Stomach (tissue), 19 donors: ENCODE measurements at places on chromosomes 3 and 15. TPM values are rescaled to one million over a fixed set of nuclear protein-coding genes. Genes with fewer than 3 reads are reported as not detected.

DUOX2 gene
- total RNA-seq, result 86.2 TPM

GRCh38 chr3:165624761-165625160 is 212.5 kb downstream of the BCHE start:
- H3K27ac ChIP-seq, result no peak overlapping the region
- no peaks in the 10 kb centered on the region for H3K27me3 ChIP-seq
- H3K36me3 ChIP-seq, result no peaks in the 10 kb centered on the region
- H3K4me3 ChIP-seq, result no peak overlapping the region
- no peaks in the 10 kb centered on the region for H3K4me1 ChIP-seq

DNA sequence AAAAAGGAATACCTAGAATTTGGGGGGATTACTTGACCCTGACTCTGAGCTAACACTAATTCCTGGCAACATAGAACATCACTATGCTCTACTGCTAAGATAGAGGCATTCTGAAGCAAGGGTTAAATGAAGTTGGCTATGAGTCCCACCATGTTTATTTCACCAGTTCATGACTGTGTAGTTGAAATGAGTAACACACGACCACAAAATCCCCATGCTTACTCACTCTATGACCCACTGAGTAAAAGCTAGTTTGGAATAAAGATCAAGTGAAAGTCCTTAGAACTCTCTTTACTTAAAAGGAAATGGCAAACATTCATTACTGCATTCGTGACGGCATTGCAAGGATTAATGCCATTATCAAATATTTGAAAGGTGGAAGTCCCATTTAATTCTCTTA is 47.4 kb downstream of the MRPL46 start:
- no peaks in the 10 kb centered on the region for H3K27me3 ChIP-seq
- H3K27ac ChIP-seq, result no peak overlapping the region
- H3K36me3 ChIP-seq, result no peaks in the 10 kb centered on the region
- no peak for DNase-seq
- no peaks in the 10 kb centered on the region for H3K4me1 ChIP-seq

SRGAP3 gene
- 14.1 TPM for total RNA-seq

DNA sequence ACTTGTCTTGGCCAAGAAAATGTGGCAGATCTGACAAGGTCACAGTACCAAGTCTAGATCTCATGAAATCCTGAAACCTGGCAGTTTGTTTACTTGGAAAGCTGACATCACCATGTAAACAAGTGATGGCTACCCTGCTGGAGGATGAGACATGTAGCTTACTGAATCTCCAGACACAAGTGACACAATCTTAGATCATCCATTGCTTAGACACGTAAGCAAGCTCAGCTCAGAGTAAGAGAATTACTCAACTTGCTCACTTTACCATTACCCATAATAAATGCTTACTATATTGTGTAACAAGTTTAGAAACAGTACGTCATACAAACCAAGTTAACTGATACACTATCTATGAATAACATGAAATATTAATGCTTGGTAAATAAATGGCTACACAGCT is 263.8 kb downstream of the TBC1D5 start:
- H3K27me3 ChIP-seq, result no peaks in the 10 kb centered on the region
- peaks cover 7% of the 10 kb centered on the region for H3K36me3 ChIP-seq
- H3K4me1 ChIP-seq, result no peaks in the 10 kb centered on the region
- DNase-seq, result no peak
- H3K4me3 ChIP-seq, result no peak overlapping the region

- H3K4me3 ChIP-seq, result no peak overlapping the region
- H3K27ac ChIP-seq, result no peak overlapping the region
- H3K36me3 ChIP-seq, result no peaks in the 10 kb centered on the region
- no peaks in the 10 kb centered on the region for H3K4me1 ChIP-seq
Measured at GRCh38 chr3:11116336-11117059, 37.8 kb upstream of the HRH1 start.

NPTN gene
- 127 TPM for total RNA-seq

CCDC33 gene
- 0.73 TPM for total RNA-seq
